Bronchial epithelial cell (primary cell): ENCODE measurements at places on chromosomes 6 and 20. TPM values are rescaled to one million over a fixed set of nuclear protein-coding genes. Genes with fewer than 3 reads are reported as not detected.

- peak; percentile 74 for DNase-seq
Observed at GRCh38 chr6:139262519-139263300, 29.1 kb downstream of the TXLNB start.

The SMOC2 gene
- 0.53 and 0.90 TPM in 2 replicates for total RNA-seq

The DHX35 gene
- 7.4 and 8.2 TPM in 2 replicates for total RNA-seq

The CAPN11 gene
- not detected in 2 replicates for total RNA-seq

- no peak for DNase-seq
Observed at GRCh38 chr6:149820506-149820905, 43.7 kb downstream of the LRP11 start.

- DNase-seq, result no peak
Observed at GRCh38 chr6:170024940-170025339, 265.9 kb downstream of the DLL1 start.

DNA sequence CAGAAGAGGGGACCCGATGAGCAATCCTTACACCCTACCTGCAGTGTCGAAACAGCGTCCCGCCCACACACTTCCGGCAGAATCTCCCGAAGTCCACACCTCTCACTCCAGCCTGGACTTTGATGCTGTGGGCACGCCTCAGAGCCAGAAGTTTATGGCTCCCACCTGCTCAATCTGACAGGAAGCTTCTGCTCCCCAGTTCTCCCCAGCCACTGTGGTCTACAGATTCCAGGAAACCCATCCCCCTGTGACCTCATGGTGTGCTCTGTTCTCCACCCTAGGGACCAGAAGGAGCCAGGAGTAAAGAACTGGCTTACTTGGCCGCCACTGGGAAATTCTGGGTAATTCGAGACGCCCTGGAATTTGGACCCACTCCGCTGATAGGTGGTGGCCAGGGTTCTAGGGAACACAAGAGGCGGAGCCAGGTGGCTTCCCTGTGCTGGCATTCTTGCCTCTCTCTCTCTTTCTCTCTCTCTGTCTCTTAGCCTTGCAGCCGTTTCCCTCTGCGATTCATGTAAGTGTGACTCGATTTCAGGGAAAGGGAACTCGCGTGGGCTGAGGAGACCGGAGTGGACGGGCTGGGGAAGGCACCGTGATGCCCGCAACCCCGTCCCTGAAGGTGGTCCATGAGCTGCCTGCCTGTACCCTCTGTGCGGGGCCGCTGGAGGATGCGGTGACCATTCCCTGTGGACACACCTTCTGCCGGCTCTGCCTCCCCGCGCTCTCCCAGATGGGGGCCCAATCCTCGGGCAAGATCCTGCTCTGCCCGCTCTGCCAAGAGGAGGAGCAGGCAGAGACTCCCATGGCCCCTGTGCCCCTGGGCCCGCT lies at the start of gene TRIM15:
Gene TRIM15 (plus strand): TSS at position 457 of the 828 bp plus-strand sequence. CDS start 139 bp downstream, at position 596.
- peak; percentile 41 for DNase-seq

- DNase-seq, result no peak
Observed at GRCh38 chr6:118784641-118785164, 109.2 kb upstream of the ASF1A start.

The MATN4 gene
- 0.13 and 0.26 TPM in 2 replicates for total RNA-seq

The HFE gene
- total RNA-seq, result 3.7 and 4.6 TPM in 2 replicates

The STX16 gene
- 47.7 and 64.4 TPM in 2 replicates for total RNA-seq

- DNase-seq, result no peak
Observed at GRCh38 chr20:22758815-22759214, 174.4 kb upstream of the FOXA2 start.

GRCh38 chr6:89934685-89935366 lies 40.6 kb downstream of the GJA10 start:
- no peak for DNase-seq
